ENCODE measurements at places on chromosomes 12 and 14.

DNA sequence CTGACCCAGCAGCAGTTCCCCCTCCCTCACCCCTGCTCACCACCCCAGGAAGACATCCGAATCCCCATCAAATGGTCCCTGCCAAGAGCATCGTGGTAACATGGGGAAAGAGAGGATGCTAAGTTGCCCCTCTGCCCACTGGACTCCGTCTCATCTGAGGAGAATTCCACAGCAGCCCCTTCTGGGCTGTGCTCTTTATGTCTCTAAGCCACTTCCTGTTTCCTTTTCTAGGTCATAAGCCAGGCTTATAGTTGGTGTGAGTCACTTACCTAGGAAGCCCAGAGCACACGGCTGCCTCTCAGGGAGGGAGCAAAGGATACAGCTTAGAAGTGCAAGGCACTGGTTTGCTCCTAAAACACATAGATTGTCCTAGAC lies 76.0 kb downstream of the VCPKMT start:
- no peak for DNase-seq

- no peak for DNase-seq
Measured at GRCh38 chr12:5884866-5885265, 60.2 kb downstream of the ANO2 start.

- no peak for DNase-seq
Measured at GRCh38 chr12:89782807-89783206, 74.2 kb upstream of the ATP2B1 start.

DNA sequence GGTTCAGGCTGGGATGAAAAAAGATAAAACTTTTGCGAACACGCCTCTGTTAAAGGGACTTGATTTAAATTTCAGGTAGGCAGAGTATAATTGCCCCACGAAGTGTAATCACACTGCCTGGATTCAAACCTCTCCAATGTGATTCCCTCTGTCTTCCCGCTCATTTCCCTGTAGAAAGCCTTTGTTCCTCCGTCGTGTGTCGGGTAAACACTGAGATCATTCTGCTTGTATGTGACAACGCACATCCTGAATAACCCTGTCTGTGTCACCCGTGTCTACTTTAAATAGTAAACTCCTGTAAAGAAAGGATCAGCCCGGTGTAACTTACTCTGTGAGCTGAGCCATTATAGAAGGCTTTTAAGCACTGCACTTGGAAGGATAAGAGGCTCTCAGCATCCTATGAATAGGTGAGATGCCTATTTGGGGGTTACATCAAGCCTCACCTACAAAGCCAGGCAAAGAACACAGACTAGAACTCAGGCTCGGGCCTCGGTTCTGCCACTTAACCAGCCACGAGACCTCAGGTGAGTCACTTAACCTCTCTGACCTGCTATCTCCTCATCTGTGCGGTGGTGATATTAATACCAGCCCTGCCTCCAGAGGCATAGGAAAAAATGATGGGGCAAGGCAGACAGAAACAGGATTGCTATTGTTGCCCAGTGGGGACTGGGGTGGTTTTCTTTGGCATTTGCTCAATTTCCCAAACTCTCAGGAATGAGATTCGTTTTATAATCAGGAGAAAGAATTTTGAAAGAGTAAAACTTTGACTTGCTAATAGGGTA lies 74.2 kb downstream of the RBM19 start:
- no peak for DNase-seq

- DNase-seq = no peak
Measured at GRCh38 chr14:89544636-89545301, 127.7 kb upstream of the FOXN3 start.

DNA sequence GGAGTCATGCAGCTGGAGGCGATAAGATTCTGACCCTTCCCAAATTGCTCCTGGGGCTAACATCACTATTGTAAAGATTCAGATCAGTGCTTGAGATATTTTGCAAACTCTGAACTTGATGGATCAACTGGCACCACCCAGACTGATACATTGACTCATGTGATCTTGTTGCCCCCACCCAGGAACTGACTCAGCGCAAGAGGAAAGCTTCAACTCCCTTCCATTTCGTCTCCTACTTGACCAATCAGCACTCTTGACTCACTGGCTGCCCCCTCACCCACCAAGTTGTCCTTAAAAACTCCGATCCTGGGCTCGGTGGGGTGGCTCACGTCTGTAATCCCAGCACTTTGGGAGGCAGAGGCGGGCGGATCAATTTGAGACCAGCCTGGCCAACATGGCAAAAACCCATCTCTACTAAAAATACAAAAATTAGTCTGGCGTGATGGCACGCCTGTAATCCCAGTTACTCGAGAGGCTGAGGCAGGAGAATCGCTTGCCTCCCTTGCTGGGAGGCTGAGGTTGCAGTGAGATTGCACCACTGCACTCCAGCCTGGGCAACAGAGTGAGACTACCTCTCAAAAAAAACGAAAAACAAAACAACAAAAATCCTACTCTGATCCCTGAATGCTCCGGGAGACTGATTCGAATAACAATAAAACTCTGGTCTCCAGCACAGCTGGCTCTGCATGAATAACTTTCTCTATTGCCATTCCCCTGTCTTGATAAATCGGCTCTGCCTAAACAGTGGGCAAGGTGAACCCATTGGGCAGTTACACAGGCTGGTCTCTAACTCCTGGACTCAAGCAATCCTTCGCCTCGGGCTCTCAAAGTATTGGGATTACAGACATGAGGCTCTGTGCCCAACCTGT lies 9.8 kb upstream of the ARF6 start:
- no peak for DNase-seq

DNA sequence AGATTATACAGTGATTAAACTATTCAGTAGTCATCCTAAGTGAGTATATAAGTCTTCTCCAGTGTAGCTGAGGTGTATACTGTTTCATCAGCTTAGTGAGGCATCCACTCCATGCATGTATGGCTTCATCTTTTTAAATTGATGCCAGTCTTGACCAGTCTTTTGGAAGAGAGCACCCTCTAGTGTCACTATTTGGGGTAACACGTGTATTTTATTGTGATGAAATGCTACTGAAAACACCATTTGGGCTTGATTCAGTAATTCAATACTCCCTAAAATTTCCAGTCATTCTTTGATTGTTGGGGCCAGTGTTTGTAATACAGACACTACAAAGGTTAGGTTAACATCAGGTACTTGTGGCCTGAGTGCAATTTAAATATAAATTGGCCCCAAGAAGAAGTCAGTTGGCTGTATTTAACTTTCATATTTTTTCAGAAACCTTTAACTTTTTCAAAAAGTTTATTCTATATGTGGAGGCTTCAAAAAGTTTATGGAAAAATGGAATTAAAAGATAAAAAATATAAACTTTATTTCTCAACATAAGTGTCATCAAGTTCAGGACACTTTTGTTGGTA lies 35.3 kb downstream of the MIPOL1 start:
- peak; percentile 31 for DNase-seq

GRCh38 chr12:82638324-82638723 lies 48.4 kb upstream of the TMTC2 start:
- DNase-seq = no peak

DNA sequence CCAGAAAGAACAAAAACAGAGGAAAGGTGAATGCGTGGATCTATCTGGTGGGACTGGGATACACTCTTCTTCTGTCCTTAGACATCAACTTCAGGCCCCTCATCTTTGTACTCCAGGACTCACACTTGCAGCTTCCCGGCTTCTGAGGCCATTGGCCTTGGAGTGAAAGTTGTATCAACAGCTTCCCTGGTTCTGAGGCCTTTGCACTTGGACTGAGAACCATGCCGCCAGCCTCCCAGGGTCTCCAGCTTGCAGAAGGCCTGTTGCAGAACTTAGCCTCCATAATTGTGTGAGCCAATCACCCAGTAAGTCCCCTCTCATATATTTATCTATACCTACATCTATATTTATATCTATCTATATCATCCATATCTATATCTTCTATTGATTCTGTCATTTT lies 218.4 kb downstream of the SOX5 start:
- no peak for DNase-seq

DNA sequence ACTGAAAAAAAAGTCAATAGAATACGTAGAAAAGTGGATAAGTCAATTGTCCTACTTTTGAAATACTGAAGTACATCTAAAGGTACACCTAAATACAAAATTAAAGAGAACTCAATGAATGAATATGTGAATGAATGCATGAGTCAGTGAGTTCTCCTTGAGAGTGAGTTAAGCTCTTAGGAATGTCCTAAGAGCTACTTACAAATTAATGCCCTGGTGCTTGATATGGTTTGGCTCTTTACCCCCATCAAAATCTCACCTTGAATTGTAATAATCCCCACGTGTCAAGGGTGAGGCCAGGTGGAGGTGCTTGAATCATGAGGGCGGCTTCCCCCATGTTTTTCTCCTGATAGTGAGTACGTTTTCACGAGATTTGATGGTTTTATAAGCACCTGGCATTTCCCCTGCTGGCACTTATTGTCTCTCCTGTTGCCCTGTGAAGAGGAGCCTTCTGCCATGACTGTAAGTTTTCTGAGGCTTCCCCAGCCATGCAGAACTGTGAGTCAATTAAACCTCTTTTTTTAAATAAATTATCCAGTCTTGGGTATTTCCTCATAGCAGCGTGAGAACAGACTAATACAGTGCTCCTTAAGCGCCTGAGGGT lies 192.2 kb upstream of the ARHGAP5 start:
- DNase-seq = no peak

DNA sequence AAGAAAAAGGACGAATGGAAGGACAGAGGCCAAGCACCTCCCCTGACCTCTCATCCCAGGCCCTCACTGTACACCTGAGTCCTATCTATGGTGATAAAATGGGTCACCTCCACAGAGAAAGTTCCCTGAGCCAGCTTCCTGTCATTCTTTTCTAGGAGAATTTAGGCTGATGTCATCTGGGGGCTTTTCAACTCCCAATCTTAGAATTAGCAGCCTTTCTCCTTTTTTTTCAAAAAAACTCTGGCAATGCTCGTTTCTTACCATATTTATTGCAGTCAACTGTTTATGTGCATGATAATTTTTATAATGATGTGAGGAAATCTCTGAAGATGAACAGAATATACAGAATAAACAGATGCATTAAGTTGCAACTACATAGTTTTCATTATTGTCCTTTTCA lies 177.6 kb downstream of the SNAPC1 start:
- no peak for DNase-seq

- DNase-seq = no peak
Measured at GRCh38 chr14:39015964-39016577, 87.0 kb downstream of the SEC23A start.

- no peak for DNase-seq
Measured at GRCh38 chr14:89298056-89298834, 118.8 kb downstream of the FOXN3 start.

DNA sequence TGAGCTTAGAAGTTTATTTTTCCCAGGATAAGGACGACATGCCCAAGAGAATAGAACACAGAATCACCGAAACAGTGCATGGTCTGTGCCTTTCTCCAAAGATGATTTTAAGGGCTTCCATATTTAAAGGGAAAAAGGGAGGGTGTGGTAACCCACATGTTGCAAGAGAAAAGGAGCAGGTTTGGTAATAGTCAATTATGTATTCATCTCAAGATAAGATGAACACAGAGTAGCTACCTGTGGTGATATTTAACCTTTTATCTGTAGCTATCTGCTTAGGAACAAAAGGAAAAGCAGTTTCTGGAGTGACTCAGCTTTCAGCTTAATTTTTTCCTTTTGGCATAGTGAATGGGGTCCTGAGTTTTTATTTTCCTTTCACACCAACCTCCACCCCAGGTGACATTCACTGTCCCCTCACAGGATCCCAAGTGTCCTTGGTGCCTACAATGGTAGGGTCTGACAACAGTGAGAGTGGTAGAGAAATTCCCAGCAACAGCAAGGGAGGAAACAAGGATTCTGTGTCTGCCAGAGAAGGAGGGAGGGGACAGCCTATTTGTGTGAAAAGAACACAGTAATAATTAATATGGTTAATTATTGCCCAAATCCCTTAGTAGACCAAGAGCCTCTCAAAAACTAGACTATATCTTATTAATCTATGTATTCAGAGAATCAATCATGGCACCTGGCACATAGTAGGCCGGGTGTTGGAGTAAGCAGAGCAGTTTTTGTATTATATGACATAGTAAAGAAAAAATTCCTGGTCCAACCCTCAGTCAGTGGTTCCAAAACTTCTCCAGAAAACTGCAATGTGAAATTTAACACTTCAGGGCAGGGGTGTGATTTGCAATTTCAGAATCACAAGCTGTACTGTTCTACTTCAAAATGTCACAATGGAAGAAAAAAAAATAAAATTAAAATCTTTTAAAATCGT lies 154.5 kb downstream of the PHLDA1 start:
- peak; percentile 5 for DNase-seq

DNA sequence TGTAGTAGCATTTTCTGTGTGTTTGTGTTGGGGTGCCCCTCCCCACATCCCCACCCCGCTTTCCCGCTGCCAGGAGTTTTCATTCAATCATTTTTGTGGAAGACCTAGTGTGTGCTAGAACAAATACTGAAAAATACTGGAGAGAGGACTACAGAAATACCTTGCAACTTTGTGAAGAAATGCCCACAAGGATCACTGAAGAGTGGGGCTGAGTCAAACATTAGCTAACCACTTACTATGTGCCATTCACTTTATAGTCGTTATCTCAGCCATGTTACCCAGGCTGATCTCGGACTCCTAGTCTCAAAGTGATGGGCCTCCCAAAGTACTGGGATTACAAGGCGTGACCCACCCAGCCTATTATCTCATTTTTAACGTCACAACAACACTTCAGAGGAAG lies 559 bp upstream of the LMBR1L start:
- DNase-seq = no peak

- no peak for DNase-seq
Measured at GRCh38 chr14:69629225-69630127, 18.1 kb downstream of the SUSD6 start.

- DNase-seq = no peak
Measured at GRCh38 chr12:26062566-26062965, 62.3 kb downstream of the BHLHE41 start.

DNA sequence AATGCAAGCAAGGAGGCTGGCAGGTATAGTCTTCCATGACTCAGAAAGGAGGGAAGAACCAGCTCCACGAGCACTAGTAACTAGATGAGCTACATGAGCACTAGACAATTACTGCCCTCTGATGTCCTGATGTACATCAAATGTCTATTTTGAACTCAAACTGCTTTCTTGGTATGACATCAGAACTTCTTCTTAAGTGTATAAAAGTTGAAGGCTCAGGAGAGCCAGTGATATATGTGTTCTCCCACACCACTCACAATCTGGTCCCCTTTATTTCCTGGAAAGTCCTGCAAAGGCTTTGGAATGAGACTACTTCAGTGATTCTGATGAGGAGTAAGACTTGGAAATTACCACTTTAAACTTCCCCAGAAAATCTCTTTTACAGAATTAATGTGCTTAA lies 18.5 kb upstream of the DHRS7 start:
- DNase-seq = no peak

- DNase-seq = no peak
Measured at GRCh38 chr12:112525426-112525809, 106.7 kb downstream of the PTPN11 start.

GRCh38 chr14:59236195-59236594 lies 47.7 kb downstream of the DAAM1 start:
- DNase-seq = no peak

DNA sequence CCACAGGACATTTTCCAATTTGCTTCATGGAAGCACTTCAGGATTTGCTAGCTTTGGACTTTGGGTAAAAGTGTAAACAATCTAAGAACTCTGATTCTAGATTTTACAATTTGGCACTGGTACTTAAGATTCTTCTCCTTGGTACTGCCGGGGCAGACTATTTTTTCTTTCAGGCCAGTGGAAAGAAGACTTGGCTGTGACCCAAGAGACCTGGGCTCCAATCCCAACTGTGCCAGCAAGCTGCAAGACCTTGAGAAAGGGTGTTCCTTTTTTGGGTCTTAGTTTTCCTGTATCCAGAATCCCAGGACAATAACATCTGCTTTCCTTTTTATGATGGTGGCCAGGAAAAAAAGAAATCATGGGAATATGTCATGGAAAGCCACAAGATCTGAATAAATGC lies 148.1 kb upstream of the CRY1 start:
- DNase-seq = no peak
